ENCODE measurements at places on chromosomes 5 and 9.

DNA sequence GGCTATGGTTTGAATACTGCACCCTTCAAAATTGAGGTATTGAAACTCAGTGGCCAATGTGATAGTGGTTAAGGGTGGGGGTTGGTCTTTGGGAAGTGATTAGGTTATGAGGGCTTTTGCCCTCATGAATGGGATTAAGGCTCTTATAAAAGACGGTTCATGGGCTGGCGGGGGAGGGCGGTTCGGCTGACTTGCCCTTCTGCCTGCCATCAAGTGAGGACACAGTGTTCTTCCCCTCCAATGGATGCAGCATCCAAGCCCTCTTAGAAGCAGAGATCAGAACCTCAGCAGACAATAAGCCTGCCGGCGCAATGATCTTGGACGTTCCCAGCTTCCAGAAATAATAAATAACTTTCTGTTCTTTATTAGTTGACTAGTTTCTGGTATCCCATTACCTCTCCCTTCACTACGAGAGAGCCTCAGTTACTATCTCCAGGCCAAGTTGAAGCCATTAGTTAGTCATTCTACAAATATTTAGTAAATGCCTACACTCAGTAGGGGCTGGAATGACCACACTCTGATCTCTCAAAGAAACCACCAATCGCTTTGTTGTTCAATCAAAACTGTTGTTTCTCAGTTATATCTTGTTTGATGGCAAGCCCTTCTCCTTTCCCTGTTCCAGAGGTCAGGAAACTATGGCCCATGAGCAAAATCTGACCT, 219.3 kb downstream of the TSSK1B start:
- no peak for DNase-seq

DNA sequence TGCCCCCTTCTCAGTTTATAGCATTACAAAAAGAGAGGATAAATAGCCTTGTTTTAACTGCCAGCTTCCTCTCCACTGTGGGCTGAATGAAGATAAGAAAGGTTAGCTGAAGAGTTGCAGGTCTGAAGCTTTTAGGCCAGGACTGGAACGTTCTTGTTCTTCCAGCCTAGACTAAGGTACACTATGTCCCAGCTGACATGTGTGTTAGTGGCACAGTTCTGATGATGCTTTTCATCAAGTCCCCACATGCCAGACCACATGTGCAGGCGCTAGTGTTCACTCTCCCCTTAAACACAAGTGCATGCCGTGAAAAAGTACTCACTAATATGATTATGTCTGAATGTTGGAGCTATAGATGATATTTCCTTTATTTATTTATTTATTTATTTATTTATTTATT, 40.7 kb downstream of the STXBP1 start:
- no peak for DNase-seq

DNA sequence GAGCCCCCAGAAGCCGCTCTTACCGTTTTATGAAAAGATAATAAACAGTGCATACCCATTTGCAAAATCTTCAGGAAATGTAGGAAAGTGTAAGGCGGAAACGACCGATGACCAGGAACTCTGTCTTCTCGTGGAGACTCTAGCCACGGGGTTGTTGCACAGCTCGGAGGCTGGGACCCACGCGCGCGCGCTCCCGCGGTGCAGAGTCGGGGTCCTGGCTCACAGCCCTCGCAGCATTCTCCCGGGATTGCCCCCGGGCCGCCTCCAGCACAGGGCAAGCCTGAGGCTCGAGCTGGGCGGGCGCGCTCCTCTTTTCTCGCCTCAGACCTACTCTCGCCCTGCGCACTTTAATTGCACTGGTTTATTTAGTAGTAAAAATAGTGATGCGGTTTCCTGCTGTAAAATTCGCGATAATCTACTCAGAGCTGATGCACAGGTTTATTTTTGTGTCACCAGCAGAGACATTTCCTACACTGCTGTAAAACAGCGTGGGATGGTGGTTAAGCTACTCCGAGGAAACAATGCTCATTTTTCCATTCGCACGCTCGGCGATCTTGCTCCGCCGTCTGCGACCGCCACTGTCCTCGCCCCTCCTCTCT, 15.5 kb downstream of the TRIM7 start:
- no peak for DNase-seq

DNA sequence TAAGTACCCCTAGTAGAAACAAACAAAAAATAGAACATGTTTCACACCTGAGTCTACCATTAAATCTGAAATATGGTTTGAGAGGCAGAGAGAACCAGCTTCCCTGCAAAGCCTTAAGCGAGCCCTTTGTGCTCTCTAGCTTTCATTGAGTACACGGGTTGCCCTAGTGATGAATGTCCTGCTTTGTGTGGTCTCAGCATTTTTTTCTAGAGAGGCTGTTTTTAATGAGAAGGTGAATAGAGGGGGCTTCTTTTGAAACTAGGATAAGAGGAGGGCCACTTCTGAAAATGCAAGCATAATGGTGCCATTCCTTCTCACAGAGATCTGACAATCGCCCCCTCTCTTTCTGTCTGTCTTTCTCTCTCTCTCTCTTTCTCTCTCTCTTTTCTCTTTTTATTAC, 131.3 kb downstream of the MACIR start:
- DNase-seq, result no peak

DNA sequence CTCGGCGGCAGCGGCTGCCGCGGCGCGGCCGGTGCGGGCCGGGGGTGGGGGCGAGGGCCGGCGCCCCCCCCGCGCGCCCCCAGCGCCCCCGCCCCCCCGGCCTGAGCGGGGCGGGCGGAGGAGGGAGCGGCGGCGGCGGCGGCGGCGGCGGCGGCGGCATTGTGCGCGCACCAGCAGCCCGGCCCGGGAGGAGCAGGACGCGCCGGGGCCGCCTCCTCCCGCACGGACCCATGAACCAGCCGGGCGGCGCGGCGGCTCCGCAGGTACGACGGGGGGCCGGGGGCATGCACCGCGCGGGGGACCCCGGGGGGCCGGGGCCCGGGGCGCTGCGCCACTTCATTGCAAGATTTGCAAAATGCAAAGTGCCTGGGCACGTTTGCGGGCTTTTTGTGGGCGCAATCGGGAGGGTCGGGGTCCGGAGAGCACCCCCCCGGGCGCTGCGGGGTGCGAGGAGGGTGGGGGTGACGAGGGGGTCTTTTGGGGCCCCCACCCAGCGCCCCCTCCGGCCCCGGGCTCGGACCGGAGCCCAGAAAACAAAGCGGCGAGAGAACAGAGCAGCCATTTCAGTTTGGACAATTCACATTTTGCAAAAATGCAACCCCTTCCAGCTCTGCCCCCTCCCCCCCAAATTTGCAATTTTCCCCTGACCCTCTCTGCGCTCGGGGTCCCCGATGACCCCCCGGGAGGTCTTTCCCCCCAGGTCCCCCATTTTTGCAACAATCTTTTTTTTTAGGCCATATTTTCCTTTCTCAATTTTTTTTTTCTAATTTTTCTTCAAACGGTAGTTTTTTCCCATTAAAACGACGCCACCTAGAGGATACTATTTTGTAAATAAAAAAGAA, at the start of gene ZNF618:
TSS of gene ZNF618 (plus strand) at position 159 of the 842 bp plus-strand sequence. CDS start at position 231, 72 bp downstream.
- no peak for DNase-seq

All from stimulated activated CD8-positive, alpha-beta memory T cell treated with anti-CD3 and anti-CD28 coated beads, Interleukin-12 subunit alpha, Interleukin-12 subunit beta, amount 100 ng/mL, for 4 hours (primary cell).